Neural cell (in vitro differentiated cells): ENCODE measurements at places on chromosomes 1 and 21. TPM values are rescaled to one million over a fixed set of nuclear protein-coding genes. Genes with fewer than 3 reads are reported as not detected.

Gene STYXL2
- polyA plus RNA-seq, result not detected in 2 replicates

Gene ABCG1
- polyA plus RNA-seq, result 14.2 and 17.1 TPM in 2 replicates

Gene EFNA3
- 12.2 and 16.9 TPM in 2 replicates for polyA plus RNA-seq

Gene MRPS21
- polyA plus RNA-seq, result 170 TPM in 2 replicates

Gene PROK1
- polyA plus RNA-seq, result 0.54 and 1.5 TPM in 2 replicates

Gene STPG1
- polyA plus RNA-seq, result 0.89 and 2.2 TPM in 2 replicates

Gene CFHR1
- not detected in 2 replicates for polyA plus RNA-seq

Gene TINAGL1
- polyA plus RNA-seq, result 1.0 TPM in 1 of 2 replicates, not detected in the other

Gene SAMD11
- polyA plus RNA-seq, result 11.2 and 21.6 TPM in 2 replicates

Gene NPHS2
- polyA plus RNA-seq, result not detected in 2 replicates

Gene NID1
- 0.04 and 0.10 TPM in 2 replicates for polyA plus RNA-seq

Gene WDR47
- 65.7 and 76.3 TPM in 2 replicates for polyA plus RNA-seq

Gene KRTAP22-2
- polyA plus RNA-seq, result not detected in 2 replicates

Gene CALML6
- not detected in 2 replicates for polyA plus RNA-seq

Gene NMNAT2
- polyA plus RNA-seq, result 43.8 and 50.2 TPM in 2 replicates

Gene FCMR
- not detected in 2 replicates for polyA plus RNA-seq

Gene SPRR2A
- polyA plus RNA-seq, result not detected in 2 replicates

Gene OR2G6
- not detected in 2 replicates for polyA plus RNA-seq

Gene TMEM52
- polyA plus RNA-seq, result 0.89 TPM in 1 of 2 replicates, not detected in the other
